Stimulated activated CD8-positive, alpha-beta memory T cell treated with anti-CD3 and anti-CD28 coated beads, Interleukin-4, amount 100 ng/mL, for 24 hours (primary cell): ENCODE measurements at places on chromosomes 13 and 19.
A peak's percentile ranks its signal among the peaks of the same experiment; 100 is the strongest.

- no peak for DNase-seq
Observed at GRCh38 chr13:54750521-54750920, 1721.9 kb downstream of the OLFM4 start.

DNA sequence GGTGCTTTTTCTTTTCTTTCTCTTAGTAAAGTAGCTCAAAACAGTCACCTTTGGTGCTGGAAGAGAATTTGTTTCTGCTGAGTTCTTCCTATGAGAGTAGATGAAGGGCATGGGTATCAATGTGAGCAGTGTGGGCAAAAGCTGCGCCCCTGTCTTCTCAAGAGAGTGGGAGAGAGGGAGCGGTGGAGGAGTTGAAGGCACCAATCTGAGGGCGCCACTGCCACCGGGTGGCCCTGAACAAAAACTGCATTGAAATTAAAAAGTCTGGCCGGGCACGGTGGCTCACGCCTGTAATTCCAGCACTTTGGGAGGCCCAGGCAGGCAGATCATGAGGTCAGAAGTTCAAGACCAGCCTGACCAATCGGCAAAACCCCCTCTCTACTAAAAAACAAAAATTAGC, 28.7 kb upstream of the EPHX3 start:
- no peak for DNase-seq

DNA sequence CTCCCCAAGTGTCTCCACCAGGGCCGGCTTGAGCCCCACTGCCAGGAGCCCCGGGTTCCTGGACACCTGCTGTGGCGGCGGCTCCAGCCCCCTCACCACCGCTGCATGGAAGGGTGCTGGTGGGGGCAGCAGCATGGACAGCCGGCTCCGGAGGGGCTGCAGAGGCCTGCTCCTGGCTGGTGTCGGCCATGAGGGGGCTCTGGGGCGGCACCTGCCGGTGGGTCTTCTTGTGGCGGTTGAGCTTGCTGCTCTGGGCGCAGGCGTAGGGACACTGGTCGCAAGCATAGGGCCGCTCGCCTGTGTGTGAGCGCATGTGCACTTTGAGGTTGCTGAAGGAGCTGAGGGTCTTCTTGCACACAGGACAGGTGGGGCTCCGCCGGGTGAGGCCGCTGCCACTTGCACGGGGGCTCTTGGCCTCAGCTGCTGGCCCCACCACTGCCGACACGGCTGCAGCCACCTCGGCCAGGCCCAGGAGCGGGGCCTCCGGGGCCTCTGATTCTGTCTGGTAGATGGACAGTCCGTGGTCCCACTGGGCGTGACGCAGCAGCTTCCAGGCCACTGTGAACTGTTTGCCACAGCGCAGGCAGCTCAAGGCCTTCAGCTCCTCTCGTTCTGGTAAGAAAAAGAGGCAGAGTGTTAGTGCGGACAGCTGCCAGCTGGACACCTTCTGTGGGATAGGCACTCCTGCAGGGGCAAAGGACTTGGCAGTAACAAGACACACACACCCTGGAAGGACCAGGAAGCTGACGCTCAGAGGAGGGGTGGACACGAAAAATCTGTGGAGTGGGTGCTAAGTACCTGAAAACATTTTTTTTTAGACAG, 4.1 kb downstream of the ZNF296 start:
- no peak for DNase-seq

GRCh38 chr13:75258159-75258782, 223.7 kb downstream of the TBC1D4 start:
- DNase-seq, result no peak

DNA sequence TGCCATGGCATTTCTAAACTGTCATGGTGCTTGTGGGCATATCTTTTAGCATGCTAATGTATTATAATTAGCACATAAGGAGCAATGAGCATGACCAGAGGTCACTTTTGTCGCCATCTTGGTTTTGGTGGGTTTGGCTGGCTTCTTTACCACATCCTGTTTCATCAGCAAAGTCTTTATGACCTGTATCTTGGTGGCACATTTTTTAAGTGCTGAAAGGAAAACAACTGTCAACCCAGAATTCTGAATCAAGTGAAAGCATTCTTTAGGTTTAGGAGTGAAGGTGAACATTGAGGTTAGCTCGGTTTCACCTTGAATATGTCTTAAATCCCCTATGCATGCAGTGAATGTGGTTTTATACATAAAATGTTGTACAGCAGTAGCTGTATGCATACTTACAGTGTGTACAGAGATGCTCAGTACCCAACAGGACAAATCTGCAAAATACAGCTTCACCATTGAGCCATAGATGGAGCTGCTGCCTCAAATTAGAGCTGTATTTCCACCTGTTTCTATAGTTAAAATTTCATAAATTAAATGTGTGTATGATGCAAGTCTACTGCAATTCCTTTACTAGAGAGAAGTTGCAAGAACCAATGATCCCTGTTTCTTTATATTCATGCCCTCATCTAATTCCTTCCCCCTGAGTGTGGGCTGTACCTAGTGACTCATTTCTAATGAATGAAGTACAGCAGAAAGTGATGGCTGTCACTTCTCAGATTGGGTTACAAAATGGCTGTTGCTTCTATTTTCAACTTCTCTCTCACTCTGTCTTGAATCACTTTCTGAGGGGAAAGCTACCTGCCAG, 25.2 kb upstream of the IGSF23 start:
- DNase-seq, result no peak

DNA sequence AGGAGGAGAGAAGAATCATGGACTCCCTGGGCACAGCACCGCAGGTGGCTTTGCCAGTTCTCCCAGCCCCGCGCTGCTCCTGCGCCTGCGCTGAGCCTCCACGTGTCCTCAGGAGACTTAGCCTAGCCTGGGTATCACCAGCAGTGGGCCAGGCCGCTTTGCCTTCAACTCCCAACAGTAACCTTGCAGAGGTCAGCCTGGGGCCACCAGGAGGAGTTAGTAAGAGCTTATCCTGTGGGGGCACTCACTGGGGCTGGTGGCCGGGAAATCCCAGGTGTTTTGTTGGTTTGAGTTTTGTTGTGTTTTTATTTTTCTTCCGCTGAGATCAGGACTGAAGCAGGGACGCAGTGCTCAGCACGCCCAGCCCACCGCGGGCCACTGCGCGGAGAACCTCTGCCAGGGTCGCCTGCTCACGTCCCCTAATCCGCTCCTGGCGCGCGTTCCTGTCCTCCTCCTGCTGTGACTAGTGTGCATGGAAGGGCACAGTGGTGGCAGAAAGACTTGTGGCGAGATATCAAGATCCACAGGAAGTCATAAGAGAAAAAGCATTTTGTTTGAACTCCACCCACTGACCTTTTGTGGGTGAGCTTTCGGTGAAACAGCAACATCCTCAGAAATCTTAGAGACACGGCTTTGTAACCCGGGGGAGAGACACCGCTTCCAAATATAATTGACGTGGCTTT, 207.4 kb upstream of the RFC3 start:
- peak; percentile 29 for DNase-seq

DNA sequence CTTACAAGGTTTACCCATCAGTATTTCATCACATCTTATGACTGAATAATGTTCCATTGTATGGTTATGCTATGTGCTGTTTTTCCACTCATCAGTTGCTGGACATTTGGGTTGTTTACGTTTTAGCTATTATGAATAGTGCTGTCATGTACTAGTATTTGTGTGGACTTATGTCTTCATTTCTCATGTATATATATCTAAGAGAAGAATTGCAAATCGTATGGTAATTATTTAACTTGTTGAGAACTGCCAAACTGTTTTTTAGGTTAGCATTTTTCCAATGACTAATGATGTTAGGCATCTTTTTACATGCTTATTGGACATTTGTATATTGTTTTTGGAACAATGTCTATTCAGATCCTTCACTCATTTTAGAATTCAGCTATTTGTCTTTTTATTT, 368.3 kb downstream of the LMO7 start:
- DNase-seq, result no peak

GRCh38 chr19:32022044-32022640, 323.3 kb upstream of the ZNF507 start:
- DNase-seq, result no peak

DNA sequence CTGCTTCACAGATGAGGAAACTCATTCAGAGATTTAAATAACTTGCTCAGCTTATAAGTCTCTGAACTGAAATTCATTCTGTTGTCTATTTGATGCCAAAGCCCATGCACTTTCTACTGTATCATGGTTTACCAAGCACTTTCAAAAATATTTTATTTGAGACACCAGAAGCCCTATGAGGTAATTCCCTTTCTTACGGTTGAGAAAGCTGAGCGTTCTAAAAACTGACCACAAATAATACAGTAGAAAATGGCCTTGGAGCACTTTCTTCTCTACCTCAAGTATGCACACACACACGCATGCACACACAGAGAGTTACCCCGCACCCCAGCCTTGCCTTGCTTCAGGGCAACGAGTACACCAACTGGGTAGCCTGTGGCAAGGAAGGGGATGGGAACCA, 228.5 kb downstream of the RFC3 start:
- DNase-seq, result no peak

DNA sequence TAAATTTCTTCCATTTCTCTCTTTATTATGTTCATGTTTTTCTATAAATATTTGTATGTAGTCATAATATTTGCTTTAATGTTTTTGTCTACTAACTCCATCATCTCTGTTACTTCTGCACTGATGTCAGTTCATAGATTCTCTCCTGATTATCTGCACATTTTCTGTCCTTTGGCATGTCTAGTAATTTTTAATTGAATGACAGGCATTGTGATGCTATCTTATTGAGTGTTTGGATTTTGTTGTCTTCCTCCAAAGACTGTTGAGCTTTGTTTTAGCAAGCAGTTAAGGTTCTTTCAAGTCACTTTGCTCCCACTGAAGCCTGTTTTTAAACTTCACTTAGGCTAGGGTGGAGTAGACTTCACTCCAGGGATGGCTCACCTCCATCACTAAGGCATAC, 276.8 kb downstream of the DLEU7 start:
- DNase-seq, result no peak
